ENCODE measurements at places on chromosomes 1 and 21.

DNA sequence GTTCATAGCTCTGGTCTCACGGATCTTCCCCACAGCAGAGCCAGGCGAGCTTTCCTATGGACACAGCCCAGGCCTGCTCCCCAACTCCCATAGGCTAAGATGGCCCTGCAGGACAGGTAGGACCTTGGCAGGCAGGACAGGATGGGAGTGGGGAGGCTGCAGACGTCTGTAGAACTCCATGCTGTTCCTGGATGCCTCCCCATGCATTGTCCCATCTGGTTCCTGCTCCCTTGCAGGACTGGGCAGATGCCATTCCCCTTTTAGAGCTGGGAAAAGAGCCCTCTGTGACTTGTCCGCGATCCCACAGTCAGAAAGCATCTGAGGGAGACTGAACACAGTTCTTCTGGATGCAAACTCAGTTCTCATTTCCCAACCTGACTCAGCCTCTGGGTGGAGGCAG lies 71.9 kb upstream of the ATP5PO start:
- no peak for DNase-seq

- no peak for DNase-seq
These were observed 17.8 kb upstream of the FAM131C start for GRCh38 chr1:16091296-16091695.

DNA sequence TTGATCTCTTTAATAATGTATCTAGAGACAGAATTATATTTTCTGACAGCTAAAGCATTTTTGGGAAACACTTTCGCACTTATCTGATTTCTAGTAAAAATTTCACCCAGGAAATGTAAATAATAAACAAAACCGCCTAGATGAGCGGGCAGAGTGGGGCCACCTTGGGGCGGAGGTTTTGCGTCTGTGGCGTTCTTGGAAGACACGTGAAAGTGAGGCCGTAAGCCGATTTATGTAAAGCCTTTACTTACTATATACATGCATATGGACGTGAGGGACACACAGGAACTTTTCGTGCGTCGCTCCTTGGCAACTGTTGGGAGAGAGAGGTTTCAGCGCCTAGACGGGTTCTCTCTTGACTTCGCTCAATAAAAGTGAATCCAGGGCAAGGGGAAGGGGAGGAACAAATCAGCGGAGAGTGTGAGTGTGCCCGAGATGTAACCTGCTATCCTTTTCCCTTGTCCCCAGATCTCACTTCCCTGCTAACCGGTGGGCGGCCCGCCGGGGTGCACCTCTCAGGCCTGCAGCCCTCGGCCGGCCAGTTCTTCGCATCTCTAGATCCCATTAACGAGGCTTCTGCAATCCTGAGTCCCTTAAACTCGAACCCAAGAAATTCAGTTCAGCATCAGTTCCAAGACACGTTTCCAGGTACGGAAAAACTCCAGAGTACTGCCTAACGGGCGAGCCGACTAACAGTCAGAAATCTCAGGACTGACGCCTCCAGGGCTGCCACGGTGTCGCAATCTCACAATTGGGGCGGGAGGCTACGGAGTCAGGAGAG lies 1.7 kb downstream of the HLX start:
- no peak for DNase-seq

GRCh38 chr1:17846341-17846740 lies 91.2 kb downstream of the ACTL8 start:
- no peak for DNase-seq

GRCh38 chr1:3992103-3992556 lies 92.1 kb upstream of the C1orf174 start:
- no peak for DNase-seq

DNA sequence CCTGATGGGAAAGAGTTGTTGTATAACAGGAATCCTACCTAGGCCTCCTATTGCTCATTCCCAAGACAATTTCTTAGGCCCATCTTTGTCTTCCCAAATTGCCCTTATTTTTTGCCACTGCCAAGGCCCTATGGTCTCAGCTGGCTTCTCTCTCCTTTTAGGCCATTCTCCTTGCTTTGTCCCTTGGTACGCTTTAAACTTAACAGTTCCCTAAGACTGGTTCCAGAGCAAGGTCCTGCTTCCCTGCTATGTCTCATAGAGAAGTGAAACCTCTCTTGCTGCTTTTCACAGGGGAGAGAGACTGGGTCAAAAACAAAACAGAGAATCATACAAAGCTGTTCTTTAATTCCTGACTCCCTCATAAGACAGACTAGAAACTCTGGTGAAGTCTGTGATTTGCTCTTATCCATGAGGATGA lies 77.1 kb downstream of the XCL2 start:
- no peak for DNase-seq

Measured in stimulated activated CD4-positive, alpha-beta T cell treated with anti-CD3 and anti-CD28 coated beads, TNF-alpha, amount 100 ng/mL, for 24 hours (primary cell).